ENCODE measurements at places on chromosomes 1 and 21. TPM values are rescaled to one million over a fixed set of nuclear protein-coding genes. Genes with fewer than 3 reads are reported as not detected.
A peak's percentile ranks its signal among the peaks of the same experiment; 100 is the strongest.

DNA sequence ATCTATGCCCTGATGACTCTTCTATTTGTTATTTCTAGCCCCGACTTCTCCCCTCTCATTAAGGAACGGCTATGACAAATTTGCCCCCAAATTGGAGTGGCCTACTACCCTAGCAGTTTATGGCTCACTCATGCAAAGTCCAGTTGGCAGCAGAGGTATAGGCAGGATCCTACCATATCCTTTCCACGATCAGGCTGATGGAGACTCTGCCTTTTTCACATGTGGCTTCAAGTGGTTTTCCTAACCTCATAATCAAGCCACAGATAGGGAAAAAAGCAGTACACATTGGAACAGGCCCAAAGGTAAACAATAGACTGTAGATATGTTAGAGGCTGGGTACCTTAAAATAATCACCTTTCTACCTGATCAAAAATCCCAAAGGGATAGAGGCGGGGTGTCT, 292.5 kb downstream of the NCAM2 start:
- no peaks in the 10 kb centered on the region for H3K36me3 ChIP-seq
- H3K4me3 ChIP-seq, result no peak overlapping the region
- no peaks in the 10 kb centered on the region for H3K4me1 ChIP-seq
- DNase-seq, result no peak
- no peak overlapping the region for H3K27ac ChIP-seq

Gene IL20
- total RNA-seq, result not detected

Gene KCNJ9
- not detected for total RNA-seq

Gene C1orf141
- not detected for total RNA-seq

DNA sequence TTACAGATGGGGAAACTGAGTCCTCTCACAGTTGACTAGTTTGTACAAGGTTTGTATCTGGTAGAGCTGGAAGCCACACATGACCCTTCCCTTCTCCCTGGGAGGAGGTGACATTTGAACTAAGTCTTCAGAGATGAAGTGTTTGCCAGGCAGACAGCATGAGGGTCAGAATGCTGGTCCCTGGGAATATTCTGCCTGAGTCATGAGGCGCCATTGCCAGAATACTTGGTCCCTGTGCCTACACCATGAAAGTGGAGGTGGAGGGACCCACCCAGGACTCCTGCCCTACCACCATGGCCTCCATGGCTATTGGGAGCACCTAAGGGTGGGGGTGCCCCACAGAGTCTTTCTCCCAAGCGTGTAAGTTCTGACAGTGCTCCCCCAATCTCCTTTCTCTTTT, 7.0 kb downstream of the RPS6KA1 start:
- no peak for DNase-seq
- H3K4me3 ChIP-seq, result no peak overlapping the region

Gene ST7L
- total RNA-seq, result 14.7 TPM

DNA sequence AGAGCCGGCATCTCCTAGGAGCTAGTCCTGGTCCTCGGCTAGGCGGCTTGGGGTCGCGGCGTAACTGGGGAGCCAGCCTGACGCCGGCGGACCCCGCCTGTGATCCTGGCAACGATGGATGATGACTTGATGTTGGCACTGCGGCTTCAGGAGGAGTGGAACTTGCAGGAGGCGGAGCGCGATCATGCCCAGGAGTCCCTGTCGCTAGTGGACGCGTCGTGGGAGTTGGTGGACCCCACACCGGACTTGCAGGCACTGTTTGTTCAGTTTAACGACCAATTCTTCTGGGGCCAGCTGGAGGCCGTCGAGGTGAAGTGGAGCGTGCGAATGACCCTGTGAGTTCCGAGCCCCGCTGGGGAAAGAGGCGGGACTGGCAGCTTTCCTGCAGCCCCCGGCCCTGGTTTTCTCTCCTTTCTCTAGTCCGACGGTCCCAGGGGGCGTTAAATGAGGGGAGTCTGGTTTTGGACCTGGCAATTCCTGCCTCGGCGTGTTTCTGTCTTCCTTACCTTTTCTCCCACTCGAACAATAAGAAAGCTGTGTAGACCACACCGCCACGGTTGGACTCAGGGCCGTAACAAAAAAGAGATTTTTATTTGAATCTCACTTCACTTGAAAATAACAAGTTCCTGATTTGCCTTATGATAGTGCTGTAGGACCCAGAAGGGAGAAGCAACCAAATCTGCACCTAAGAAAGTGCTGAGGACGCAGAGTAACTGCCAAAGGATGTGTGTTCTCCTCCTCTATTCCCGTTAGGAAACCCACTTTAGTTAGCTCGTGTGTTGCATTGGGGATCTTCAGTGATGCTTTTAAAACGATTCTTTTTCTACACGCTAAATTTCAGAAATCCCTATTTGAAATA, at the start of gene SPRTN:
Gene SPRTN (plus strand): TSS at position 24 of the 859 bp plus-strand sequence. CDS start 91 bp downstream, at position 115.
- no peaks in the 10 kb centered on the region for H3K27me3 ChIP-seq
- peak; percentile 10 for DNase-seq
- H3K27ac ChIP-seq, result peak within 1 kb of the TSS; percentile 76
- peaks cover 4% of the 10 kb centered on the region for H3K36me3 ChIP-seq

GRCh38 chr1:34618381-34618780, 136.5 kb upstream of the GJB5 start:
- no peaks in the 10 kb centered on the region for H3K36me3 ChIP-seq
- no peak for DNase-seq
- no peak overlapping the region for H3K27ac ChIP-seq
- H3K27me3 ChIP-seq, result no peaks in the 10 kb centered on the region
- no peaks in the 10 kb centered on the region for H3K4me1 ChIP-seq
- no peak overlapping the region for H3K4me3 ChIP-seq

Gene ITSN1
- total RNA-seq, result 56.4 TPM

GRCh38 chr1:26391450-26391849, 18.9 kb upstream of the ZNF683 start:
- peaks cover 2% of the 10 kb centered on the region for H3K27me3 ChIP-seq
- H3K4me1 ChIP-seq, result no peaks in the 10 kb centered on the region
- H3K27ac ChIP-seq, result no peak overlapping the region
- peak; percentile 59 for DNase-seq
- H3K36me3 ChIP-seq, result no peaks in the 10 kb centered on the region

DNA sequence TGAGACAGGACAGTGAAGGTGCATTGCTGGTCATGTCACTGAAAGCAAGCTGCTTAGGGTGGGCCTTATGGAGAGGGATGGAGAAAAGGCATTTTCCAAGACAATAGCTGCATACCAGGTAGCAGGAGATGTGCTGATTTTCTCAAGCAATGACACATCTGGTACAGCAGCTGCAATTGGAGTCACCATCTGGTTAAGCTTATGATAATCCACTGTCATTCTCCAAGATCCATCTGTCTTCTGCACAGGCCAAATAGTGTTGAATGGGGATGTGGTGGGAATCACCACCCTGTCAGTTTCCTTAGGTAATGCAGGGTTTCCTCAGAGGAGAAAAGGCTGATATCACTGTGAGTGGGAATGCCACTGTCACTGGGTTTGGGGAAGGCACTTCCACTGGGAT, 54.6 kb downstream of the ADSS2 start:
- H3K4me3 ChIP-seq, result no peak overlapping the region
- no peak for DNase-seq
- H3K36me3 ChIP-seq, result peaks cover 4% of the 10 kb centered on the region
- no peaks in the 10 kb centered on the region for H3K27me3 ChIP-seq
- no peak overlapping the region for H3K27ac ChIP-seq

DNA sequence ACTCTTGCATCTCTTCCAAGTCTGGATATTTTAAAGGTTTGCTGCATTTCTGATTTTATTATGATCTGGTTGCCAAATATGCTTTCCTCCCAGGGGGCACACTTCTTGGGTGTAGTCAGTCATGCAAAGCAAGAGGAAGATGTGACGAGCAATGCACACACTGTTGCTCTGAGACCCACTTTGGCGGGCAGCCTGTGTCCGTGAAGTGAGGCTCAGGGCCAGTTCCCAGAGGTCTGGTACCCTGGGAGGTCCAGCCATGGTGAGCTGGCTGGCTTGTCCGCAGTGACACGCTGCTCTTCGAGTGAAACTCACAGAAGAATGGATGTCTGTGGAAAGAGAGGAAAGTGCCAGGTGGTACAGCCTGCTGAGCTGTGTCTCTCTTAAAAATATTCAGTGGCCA, 52.8 kb upstream of the EDN2 start:
- no peaks in the 10 kb centered on the region for H3K27me3 ChIP-seq
- H3K36me3 ChIP-seq, result no peaks in the 10 kb centered on the region
- H3K27ac ChIP-seq, result no peak overlapping the region
- no peak for DNase-seq

- H3K27me3 ChIP-seq, result no peaks in the 10 kb centered on the region
- H3K4me3 ChIP-seq, result no peak overlapping the region
- DNase-seq, result no peak
- no peaks in the 10 kb centered on the region for H3K36me3 ChIP-seq
Measured at GRCh38 chr1:198662821-198663220, 24.0 kb downstream of the PTPRC start.

Gene MARK1
- total RNA-seq, result not detected

DNA sequence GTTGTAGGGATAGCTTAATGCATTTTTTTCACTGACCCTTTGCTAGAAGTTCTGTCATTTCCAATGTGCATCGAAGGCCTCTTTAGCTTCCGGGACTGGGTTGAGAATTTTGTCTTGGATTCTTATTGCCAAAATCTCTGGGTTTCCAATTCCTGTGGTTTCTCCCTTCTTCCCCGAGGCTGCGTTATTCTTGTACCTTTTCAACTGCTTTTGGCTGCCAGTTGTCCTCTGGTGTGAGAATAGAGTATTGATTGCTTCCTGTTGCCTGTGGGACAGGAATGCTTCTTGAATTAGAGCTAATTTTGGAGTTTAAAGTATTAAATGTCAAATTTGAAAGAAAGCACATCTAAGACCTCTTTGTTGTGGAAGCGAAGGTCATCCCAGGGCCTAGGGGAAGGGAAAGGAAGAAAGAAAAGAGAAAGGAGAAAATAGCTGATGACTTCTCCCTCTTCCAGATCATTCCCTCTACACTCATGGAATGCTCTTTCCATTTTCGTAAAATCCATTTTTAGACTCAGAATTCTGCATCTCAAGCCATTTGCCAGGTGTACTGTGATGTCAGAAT, 21.1 kb downstream of the HUNK start:
- no peak overlapping the region for H3K27ac ChIP-seq
- no peaks in the 10 kb centered on the region for H3K36me3 ChIP-seq
- H3K27me3 ChIP-seq, result no peaks in the 10 kb centered on the region
- H3K4me3 ChIP-seq, result no peak overlapping the region

Gene FABP3
- 5.6 TPM for total RNA-seq

Gene SSU72
- total RNA-seq, result 43.3 TPM

- H3K4me1 ChIP-seq, result peaks cover 28% of the 10 kb centered on the region
- H3K27me3 ChIP-seq, result no peaks in the 10 kb centered on the region
- H3K27ac ChIP-seq, result peak overlapping the region; percentile 60
- no peaks in the 10 kb centered on the region for H3K36me3 ChIP-seq
Measured at GRCh38 chr1:230876660-230877059, 8.3 kb upstream of the C1orf198 start.

Measured in IMR-90 (cell line).